ENCODE measurements at places on chromosomes 7 and 10.

- no peak for DNase-seq
Observed at GRCh38 chr7:64653721-64654401, 12.1 kb upstream of the ZNF107 start.

DNA sequence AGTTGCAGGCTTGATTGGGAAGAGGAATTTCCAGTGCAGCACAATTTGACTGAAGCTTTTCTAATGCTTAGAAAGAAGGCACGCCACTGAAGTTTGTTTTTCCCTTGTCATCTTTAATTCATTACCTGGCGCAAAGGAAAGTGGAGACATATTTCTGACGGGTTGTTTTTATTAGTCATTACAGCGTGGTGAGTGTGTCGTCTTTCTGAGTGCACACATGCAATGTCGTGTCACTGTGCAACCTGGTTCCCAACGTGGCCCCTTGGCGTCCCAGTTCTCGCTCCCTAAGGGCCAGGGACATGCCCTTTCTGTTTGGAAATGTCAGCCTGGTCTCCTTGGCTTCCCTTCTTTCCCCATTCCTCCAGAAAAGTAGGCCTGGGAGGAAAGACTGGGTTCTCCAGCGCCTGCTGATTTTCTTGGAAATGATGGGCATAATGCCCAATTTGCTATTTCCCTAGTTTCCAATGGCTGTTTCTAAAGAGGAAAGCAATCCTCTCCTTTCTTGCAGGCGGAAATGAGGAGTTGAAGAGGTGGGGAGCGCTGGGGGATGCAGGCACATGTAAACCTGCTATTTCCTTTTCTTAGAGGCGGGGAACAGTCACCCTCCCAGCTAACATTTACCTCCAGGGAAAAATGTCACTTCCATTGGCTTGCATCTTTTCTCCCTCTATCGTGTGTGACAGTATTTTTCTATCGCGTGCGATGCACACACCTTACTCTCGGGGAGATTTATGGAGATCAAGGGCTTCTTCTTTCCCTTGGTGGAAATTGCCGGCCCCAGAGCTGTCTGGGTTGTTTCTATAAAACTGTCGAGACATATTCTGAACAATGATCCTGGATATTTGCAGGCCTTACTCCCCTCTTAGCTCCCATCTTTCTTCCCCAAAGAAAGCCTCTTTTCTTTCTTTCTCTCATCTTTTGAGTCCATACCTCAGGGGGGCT is 249.8 kb downstream of the ARHGAP12 start:
- DNase-seq = no peak

DNA sequence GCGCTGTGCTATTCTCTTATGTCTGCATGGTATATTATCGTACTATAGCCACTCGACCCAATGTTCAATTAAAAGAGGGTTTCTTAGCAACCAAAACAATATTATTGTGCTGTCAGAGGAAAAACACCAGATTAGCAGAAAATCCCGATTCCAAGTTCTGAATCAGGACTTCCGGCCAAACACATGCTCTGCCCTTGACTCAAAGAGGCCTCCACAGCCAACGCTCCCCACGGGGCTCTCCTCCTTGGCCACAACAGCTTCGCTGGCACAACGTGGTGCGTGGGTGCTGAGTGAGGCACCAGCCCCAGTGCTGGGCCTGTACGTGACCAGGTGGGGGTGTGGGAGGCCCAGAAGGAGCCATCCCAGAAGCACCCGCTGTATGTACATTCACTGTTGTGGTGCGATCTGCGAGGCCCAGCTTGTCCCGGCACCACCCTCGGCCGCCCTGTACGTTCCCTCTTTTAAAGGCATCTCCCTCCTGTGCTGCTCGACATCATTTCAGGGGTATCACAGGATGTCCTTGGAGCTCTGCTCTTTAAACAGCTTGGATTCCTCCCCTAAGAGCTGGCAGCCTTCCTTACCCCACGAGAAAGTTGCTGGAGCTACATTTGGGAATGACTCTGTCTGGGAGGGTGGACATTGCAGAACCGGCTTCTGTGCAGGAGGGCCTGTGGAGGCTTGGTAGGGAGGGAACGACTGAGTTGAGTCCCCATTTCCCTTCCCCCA is 736.2 kb downstream of the PARD3 start:
- no peak for DNase-seq

DNA sequence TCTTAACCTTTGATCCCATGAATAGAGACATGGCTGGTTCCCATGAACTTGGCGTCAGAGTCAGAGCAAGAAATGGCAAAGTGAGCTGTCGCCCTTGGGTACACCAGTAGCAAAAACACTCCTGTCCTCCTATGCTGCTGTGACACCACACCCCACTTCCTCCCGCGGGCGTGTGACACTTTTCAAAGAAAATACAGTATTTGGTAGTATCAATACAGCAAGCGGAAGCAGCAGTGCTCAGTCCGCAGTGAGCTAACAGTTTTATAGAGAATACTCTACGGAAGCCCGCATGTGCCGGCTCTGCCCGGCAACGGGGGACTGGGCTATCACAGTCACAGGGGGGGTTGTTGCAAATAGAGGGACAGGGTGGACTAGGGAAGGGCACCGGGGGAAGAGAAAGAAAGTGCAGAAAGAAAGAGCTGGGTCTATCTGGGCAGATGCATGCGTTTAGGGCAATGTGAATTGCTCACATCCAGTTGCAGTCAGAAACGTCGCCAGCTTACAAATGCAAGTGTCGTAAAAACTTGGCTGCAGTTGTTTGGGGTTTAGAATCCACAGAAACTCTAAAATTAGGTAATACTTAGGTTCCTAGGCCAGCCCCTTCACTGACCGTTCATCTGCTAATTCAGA is 49.8 kb downstream of the PRKCQ start:
- no peak for DNase-seq

DNA sequence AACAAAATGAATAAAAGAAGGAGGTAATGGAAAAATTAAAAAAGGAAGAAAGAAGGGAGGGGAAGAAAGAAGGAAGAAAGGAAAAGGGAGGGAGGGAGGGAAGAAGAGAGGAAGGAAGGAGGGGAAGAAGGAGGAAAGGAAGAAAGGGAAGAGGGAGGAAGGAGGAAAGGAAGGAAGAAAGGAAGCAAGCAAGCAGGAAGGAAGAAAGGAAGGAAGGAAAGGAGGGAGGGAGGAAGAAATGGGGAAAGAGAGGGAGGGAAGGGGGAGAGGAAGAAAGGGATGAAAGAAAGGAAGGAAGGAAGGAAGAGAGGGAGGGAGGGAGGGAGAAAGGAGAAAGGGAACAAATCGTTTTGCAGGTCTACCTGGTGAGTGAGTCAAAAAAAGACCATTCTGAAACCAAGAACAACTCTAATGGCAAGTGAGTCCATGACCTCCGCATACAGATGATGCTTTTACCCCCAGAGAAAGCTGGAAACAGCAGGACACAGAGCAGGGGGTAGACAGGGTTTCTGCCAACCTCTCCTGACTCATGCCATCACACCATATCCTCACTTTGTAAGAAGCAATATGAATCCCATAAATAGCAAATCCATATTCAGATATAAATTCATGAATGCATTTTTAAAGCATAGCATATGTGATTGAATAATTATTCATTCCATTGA is 1112.9 kb upstream of the AUTS2 start:
- peak; percentile 57 for DNase-seq

DNA sequence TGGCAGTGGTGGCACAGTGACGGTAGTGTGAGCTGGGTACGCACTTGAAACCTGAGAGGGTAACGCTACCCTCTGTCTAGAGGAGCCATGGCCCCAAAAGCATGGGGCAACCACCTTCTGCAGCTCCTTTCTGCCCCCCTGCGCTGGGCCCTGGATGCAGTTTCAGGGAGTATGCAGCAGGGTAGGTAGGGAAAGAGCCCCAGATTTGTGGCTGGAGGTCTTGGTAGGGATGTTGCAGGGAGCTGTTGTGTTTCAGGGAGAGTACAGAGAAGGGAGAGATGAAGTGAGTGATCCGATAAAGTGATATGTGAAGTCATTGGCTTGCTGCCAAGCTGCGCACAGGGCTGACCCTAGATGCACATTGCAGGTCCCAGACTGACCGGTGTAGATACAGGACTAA is 2.7 kb upstream of the PGAM2 start:
- DNase-seq = no peak

- no peak for DNase-seq
Observed at GRCh38 chr7:116702046-116702785, 30.2 kb downstream of the MET start.

GRCh38 chr10:35416619-35417312 is 80.5 kb downstream of the CCNY start:
- no peak for DNase-seq

DNA sequence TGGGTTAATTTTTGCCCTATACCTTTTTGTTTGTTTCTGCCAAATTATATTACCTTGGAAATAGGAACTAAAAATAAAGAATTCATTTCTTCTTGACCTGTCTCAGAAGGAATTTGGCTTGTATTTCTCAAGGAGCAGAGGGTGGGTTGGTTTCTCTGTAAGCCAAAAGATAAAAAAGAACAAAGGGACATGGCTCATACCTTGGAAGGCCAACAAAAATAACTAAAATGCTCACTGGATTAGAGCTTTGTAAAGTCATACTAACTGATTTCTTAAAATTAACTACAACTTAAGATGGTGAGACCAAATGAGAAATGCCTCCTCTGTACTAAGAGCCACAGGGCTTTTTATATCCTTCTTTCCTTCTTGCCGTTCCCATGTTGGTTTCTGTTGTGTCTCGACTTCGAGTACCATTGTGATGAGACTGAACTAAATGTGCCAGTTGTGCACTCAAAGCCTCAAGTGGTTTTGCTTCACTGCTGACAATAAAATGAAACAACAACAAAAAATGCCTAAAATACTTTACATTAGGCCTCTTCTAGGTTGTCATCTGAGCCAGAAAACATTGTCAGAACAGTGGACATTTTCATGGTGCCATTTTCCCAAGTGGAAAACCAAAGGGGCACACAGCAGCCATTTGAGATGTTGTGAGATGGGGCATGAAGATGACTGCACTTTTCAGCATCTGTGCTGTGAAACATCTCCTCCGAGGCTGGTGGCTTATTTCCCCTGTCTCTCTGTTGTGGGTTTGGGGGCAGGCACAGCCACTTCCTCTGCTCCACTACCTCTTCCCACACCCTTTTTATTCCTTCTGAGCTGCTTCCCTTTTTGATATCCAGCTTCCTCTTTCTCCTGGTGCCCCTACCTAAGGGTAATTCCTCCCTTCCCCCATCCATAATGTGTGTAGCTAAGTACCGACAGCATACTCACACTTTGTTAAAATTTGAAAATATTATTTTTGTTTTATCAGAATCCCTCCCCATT is 51.8 kb upstream of the AGR3 start:
- no peak for DNase-seq

- no peak for DNase-seq
Observed at GRCh38 chr7:74569501-74570075, 87.9 kb upstream of the GTF2I start.

DNA sequence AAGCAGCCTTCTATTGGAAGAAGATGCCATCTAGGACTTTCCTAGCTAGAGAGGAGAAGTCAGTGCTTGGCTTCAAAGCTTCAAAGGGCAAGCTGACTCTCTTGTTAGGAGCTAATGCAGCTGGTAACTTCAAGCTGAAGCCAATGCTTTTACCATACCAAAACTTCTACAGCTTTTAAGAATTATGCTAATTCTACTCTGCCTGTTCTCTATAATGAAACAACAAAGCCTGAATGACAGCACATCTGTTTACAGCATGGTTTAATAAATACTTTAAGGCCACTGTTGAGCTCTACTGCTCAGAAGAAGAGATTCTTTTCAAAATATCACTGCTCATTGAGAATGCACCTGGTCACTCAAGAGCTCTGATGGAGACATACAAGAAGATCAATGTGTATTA is 951.9 kb upstream of the LRRN3 start:
- no peak for DNase-seq

DNA sequence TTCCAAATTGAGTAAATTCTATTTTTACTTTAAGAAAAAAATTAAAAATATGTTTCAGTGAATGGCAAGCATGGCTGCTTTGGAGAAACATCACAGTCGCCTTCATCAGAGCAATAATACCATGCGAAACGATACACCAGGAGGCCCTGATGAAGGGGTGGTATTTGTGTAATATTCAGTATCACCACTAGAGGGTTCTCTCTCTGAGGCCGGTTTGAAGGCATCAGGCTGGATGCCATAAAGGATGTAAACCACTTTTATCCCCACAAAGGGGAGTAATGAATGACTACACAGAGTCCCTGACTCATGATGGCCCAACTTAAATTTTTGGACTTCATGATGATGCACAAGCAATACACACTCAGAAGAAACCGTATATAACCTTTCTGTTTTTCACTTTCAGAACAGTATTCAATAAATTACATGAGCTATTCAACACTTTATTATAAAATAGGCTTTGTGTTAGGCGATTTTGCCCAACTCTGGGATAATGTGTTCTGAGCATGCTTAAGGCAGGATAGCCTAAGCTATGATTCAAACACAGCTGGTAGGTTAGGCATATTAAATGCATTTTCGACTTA is 95.5 kb downstream of the PPP1R17 start:
- DNase-seq = peak; percentile 61

DNA sequence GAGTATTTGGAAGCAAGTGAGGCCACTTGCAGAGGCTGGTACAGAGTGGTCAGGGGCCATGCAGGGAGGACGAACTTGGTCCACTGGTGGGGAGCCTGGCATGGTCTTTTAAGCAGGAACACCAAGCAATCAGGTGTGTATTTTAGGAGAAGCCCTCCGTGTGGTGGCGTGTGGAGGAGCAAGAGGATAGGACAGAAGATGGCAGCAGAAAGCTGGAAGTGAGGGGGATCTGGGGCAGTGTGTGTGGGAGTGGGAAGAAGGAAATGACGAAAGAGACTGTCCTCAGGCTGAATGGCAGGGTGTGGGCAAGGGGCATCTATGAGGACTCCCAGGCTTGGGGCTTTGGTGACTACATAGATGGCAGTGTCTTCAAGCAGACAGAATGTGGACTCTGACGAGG is 51.2 kb downstream of the TEX36 start:
- no peak for DNase-seq

GRCh38 chr10:70913191-70913892 is 25.0 kb upstream of the PCBD1 start:
- no peak for DNase-seq

DNA sequence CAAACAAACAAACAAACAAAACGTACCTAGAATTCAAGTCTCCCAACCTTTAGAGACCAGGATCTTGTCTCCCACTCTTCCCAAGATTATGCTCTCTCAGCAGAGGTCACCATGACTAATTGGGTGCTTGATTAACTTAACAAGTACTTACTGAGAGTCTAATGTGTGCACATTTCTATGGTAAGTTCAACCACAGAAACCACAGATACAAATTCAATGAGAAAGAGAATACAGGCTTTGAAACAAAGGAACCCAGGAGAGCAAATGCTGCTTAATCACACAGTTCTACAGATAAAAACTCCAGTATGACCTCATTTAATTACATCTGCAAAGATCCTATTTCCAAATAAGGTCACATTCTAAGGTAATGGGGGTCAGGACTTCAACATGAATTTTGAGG is 142.8 kb downstream of the DNAJC1 start:
- DNase-seq = no peak

GRCh38 chr10:3195726-3196125 is 23.1 kb upstream of the PITRM1 start:
- no peak for DNase-seq

GRCh38 chr10:31288001-31288400 is 31.0 kb upstream of the ZEB1 start:
- no peak for DNase-seq

DNA sequence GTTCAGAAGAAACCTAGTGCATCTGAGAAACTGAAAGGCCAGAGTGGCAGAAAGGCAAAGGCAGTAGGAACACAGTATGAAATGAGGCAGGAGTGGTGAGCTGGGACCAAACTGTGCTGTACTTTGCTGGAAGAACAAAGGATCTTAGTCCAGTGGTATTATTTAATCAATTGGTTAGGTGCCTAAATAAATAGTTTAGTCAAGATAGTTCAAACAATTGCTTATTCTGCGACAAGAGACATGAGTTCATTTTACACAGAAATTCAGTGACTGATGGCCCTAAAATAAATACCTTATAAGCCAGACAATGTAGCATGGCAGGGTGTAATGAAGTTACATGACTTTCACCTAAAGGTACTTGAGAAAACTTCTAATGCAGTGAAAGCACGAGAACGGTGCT is 181.8 kb upstream of the LRRN3 start:
- no peak for DNase-seq

All from H54 (cell line).